ENCODE measurements at places on chromosomes 7 and 10.

- DNase-seq = no peak
These were observed 212.2 kb downstream of the CHRM2 start for GRCh38 chr7:137080516-137081203.

DNA sequence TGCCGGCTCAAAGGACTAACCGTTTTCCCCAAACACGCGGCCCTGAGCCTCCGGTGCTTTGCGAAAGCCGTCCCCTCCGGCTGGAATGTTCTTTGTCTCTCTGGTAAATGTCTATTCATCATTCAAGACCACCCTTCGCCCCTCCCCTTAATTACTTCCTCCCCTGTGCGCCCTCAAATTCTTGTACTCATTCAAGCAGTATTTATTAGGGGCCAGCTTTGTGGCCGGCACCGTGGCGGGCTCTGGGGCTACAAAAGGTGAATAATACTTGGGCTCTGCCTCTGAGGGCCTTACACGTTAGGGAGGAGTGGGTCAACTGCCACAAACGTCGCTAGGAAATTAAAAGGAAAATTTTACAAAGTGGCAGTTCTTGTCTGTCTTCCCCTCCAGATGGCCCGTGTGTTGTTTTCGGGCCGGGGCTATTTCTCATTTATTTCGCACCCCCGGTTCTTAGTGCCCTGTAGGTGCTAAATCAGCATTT lies 1.5 kb upstream of the MEST start:
- DNase-seq = peak; percentile 14

DNA sequence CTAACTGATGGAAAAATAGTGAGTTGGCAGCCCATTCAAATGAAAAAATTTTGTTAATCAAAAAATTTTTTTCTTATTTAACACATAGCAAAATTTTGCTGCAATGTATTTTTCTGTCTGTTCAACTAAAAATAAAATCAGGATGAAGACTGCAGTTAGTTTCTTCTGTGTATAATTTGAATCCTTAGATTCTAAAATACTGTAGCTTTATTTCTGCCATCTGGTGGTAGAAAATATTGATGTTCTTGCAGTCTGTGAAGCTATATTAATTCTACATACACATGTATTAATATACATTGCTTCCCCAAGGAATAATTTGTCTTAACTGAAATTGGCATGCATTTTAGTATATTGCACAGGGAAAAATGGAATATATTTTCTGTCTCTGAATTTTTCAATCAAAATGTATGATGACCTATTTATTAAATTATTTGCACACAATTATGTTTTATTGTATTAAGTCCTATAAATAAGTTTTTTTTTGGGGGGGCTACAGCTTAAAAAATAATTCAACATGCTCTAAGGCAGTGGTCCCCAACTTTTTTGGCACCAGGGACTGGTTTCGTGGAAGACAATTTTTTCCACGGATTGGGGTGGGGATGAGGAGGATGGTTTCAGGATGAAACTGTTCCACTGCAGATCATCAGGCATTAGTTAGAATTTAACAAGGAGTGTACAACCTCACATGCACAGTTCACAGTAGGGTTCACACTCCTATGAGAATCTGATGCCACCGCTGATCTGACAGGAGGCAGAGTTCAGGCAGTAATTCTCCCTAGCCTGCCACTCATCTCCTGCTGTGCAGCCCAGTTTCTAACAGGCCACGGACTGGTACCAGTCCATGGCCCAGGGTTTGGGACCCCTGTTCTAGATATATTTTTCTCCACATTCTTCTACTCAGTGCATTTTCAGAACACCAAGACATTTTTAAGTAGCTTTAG lies 119.4 kb downstream of the GNAT3 start:
- no peak for DNase-seq

- DNase-seq = no peak
These were observed 208.8 kb downstream of the THSD7A start for GRCh38 chr7:11623093-11623678.

- no peak for DNase-seq
These were observed 14.1 kb downstream of the MICU1 start for GRCh38 chr10:72611783-72612182.

GRCh38 chr10:110548002-110548401 lies 19.5 kb upstream of the SMC3 start:
- DNase-seq = no peak

DNA sequence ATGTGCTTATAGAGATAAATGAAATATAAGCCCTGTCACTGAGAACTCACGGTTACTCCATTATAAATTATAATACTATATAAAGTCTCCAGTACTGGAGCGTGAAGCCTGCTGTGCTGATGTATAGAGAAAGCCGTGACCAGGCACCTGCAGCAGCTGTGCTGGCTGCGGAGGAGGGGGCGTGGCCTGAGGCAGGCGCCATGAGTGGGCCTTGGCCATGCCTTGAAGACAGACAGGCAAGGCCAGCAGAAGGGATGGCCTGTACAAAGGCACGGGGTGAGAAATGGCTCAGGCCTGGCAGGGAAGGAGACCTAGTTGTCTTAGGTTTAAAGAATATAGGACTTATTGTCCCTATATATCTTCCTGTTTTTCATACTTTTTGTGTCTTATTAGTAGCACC lies 218.5 kb upstream of the STK17A start:
- no peak for DNase-seq

GRCh38 chr10:103923502-103923901 lies 5.5 kb upstream of the STN1 start:
- no peak for DNase-seq

DNA sequence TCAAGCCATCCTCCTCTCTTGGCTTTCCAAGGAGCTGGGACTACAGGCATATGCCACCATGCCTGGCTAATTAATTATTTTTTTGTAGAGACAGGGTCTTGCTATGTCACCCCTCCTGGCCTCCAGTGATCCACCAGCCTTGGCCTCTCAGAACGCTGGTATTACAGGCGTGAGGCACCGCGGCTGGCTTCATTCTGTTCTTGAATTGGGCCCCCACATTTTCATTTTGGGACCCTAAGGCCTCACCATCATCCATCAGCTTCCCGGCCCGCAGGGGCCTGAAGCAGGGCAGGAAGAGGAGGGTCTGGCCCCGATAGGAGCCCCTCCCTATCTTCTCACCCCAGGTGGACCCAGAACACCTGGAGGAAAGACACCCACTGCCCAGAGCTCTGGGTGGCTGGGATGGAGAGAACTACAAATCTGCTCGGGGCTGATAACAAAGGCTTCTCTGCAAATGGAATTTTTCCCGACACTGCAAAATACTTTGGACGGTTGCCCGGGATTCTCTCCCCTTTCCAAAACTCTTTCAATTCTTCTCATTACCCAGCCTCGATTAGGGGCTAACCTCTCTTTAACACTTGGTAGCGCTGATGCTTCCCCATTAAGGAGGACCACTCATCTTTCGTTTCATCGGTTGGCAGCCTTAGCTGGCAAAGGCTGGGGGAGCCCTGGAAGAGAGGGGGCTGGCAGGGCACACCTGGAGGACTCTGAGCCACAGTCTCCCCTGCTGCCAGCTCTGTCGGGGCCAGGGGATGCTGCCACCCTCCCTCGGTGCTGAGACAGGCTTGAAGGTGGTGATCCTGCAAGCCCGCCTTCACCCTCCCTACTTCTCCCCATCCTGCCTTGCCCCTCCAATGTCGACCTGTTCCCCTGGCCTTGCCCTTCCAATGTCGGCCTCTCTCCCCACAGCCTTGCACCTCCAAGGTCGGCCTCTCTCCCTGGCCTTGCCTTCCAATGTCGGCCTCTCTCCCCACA lies 81.0 kb upstream of the GNA12 start:
- no peak for DNase-seq

DNA sequence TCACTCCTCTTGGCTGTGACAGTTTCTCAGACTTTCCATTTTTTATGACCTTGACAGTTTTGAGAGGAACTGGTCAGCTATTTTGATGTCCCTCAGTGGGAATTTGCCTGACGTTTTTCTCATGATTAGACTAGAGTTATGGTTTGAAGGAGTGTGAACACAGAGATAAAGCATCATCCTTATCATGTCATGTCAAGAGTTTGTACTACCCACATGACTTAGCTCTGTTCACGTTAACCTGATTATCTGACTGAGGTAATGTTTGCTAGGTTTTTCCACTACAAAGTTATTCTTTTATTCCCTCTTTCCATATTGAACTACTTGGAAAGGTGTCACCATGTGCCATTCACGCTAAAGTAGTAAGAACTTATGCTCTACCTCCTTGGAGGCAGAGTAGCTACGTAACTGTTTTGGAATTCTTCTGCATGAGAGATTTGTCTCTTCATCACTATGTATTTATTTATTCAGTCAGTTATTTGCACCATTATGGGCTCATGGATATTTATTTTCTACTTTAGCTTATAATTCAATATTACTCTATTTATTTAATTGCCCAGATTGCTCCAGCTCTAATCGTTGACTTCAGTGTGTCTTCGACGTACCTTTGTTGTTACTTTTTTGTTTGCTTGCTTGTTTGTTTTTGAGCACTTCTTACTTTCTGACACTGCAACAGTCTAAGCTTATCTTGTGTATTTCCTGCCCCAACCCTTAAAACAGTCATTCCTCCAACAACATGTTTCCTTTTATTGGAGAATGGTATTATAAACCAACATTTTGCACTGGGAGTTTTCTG lies 50.4 kb downstream of the CPED1 start:
- DNase-seq = no peak

GRCh38 chr7:132697003-132697402 lies 120.7 kb upstream of the PLXNA4 start:
- no peak for DNase-seq

- no peak for DNase-seq
These were observed 983 bp downstream of the TNRC18 start for GRCh38 chr7:5422396-5423305.

- DNase-seq = no peak
These were observed 18.2 kb upstream of the PDK4 start for GRCh38 chr7:95614442-95614940.

DNA sequence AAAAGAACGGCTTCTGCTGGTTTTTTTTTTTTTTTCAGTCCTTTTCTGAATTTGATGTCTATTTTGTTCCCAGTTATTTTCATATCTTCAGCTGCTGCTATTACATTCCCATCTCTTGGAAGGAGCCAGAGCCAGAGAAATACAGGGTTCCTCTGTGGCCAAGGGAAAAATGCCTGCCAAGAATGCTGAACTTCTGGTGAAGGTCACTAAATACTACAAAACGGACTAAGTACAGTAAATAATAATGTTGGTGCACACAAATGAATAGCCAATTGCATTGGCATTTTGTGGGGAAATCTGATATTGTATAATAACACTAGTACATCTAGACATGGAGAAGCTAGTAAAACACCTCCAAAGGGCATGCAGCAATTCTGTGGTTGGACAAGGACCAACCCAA lies 56.3 kb upstream of the ZEB1 start:
- no peak for DNase-seq

DNA sequence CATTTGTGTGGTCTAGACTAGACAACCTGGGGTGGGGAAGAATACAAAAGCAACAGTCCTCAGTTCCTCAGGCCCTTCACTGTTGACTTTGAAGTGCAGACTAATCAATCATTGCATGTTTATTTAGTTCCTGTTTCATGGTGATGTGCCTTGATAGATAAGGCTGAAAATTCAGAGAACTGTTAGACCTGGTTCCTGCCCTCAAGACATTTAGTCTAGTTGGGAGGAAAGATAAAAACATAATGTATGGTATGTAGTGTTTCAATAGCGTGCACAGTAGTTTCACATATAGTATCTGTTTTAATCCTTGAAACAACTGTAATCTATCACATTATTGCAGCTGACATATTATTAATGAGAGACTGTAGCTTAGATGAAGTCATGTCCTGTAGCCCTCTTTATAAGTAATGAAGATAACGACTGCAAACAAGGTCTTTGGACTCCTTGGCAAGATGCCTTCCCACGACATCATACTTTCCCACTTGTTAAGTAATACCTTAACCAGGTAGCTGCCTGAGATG lies 124.0 kb downstream of the CELF2 start:
- DNase-seq = no peak

- DNase-seq = no peak
These were observed 327.4 kb downstream of the AGMO start for GRCh38 chr7:15234431-15234830.

GRCh38 chr7:76011442-76011861 lies 17.1 kb upstream of the TMEM120A start:
- DNase-seq = no peak

DNA sequence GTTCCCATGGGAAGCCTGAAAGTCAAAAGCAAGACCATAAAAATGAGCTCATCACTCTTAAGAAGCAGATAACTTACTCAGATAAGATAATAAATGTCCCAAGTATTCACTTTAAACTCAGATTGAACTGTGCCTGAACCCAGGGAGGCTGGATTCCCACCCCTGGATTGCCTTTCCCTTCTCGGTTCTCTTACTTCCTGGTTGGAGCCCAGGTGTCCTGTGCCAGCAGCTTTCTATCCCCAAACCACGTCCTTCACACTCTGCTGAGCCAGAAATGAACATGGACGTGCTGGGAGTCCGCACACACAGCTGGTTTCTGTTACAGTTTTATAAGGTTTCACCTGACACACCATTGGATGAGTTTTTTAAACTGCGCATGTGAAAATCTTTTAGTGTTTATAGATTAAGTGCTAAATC lies 636.2 kb upstream of the IGFBP3 start:
- DNase-seq = no peak

DNA sequence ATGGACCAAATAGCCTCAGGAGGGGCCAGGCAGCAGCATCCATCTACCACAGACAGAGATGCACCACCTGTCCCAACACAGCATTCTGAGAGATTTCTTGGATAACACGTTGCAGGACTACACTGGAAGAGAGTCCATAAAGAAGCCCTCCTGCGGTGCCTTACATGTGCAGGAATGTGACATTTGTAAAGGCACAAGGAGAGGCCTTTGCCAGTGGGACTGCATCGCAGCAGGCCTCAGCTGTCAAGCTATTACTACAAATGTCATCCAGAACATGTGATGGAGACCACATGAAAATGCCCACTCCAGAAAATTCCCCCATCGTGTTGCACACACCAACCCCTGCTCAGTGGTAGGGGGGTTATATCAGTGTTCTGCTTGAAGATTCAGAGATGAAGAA lies 77.4 kb downstream of the ATXN7L1 start:
- no peak for DNase-seq

- DNase-seq = no peak
These were observed 1.7 kb upstream of the BLOC1S2 start for GRCh38 chr10:100288196-100288595.

DNA sequence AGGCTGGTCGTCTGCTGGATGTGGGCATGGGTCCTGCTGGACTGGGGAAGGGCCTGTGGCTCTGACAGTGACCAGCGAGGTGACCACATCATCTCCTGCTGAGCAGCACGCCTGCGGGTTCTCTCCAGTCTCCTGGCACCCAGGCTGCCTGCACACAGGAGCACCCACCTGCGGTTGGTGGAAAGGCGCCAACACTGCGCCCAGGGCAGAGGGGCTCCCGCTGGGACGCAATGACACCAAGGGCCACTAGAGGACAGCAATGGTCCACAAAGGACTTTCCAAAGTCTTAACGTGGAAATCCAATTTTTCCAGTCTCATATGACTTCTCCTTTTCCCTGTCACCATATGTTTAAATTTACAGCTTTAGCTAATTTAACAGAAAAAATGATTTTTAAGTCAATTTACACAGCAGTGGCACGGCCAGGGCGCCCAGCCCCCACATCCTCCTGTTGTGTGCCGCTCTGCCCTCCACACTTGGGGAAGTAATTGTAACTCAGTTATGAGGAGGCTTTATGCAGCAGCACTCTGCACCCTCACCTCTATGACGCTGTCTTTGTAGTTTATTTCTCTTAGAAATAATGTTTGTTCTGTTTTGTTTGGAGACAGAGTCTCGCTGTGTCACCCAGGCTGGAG lies 38.1 kb downstream of the CFAP46 start:
- peak; percentile 81 for DNase-seq
